HFFc6 (cell line): ENCODE measurements at places on chromosomes 11 and 22.

DNA sequence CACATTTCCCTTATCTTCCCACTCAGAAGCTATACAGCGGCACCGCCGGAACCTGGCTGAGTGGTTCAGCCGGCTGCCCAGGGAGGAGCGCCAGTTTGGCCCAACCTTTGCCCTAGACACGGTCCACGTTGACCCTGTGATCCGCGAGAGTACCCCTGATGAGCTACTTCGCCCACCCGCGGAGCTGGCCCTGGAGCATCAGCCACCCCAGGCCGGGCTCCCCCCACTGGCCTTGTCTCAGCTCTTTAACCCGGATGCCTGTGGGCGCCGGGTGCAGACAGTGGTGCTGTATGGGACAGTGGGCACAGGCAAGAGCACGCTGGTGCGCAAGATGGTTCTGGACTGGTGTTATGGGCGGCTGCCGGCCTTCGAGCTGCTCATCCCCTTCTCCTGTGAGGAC, 4.9 kb downstream of the NLRX1 start:
- DNase-seq, result no peak

GRCh38 chr11:14259186-14259784, 99.7 kb downstream of the RRAS2 start:
- DNase-seq, result no peak

GRCh38 chr11:115362997-115363396, 141.2 kb downstream of the CADM1 start:
- no peak for DNase-seq

DNA sequence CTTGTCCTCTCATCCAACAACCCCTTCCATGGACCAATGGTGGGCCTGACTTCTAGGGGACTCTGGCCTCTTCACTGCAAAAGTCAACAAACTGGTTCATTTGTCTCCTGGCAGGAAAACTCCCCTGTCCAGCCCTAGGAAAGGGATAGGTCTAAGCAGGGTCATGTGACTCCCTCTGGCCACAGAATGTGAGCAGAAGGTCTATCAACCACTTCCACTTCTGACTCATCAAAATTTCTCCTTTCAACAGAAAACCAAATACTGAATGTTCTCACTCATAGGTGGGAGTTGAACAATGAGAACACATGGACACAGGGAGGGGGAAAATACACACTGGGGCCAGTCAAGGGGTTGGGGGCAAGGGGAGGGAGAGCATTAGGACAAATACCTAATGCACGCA, 1.3 kb upstream of the ISX start:
- no peak for DNase-seq

DNA sequence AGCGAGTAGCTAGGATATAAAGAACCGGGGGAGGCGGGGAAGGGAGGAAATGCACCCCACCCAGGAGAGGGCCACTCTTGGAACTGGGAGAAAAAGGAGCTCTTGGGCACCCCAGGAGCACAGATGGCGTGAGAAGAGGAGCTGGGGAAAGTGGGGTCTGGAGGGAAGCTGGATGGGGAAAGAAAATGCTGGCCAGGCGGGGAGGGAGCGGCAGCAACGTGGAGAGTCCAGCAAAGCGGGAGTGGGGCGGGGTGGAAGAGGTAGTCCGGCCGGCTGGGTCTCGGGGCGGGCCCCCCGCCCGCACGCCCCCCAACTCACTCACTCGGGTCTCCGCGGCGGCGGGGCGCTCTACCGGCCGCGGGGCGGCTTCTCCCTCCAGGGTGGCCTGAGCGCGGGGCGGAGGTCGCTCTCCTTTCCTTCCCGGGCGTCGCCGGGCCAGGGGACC, 522 bp downstream of the TOB2 start:
- DNase-seq, result no peak

DNA sequence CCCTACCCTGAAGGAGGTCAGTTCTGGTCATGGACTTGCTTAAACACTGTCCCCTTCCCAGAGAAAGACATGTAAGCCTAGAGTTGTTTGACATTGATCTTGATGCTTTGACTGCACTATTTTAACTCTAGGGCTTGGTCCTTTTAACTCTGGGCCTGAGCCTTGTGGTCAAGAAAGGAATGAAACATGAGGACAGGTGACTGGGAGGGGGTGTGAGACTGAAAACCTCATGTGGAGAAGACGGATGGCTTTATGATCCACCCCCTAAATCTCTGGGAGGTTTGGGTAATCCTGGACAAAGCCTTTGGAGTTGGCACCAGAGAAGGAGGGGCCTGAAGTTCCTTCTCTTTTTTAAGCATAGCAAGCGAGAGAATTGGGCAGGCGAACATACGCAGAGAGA, 17.5 kb downstream of the CHRDL2 start:
- DNase-seq, result no peak

GRCh38 chr11:2696455-2696854, 3.3 kb downstream of the KCNQ1OT1 start:
- DNase-seq, result no peak

DNA sequence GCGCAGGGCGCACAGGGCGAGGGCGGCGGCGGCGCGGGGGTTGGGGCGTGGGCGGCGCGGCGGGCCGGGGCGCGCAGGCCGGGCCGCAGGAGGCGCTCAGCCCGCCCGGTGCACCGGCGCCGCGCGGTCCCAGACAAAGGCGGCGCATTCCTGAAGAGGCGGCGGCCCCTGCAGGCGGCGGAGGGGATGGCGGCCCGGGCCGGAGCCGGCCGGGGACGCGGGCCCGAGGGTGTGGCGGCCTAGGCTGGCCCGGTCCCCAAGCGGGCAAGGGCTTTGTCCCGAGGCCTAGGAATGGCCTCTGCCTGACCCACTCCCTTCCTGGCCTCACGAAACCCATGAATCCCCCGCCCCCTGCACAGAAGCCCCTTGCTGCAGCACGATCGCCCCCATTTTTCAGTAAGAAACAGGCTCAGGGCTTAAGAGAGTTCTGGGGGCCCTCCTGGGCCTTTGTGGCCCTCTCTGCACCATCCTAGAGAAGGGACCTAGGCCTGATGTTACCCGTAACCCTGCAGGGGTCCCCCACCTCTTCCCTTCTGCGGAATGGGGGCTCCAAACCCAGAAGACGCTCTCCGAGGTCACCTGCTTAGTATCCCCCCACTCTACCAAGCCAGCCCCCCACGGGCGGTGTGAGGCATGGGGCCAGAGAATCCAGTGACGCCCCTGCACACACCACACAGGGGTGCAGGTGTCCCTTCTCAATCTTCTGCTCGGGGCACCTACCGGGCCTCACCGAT, at the start of gene RTN4R:
RTN4R (minus strand) TSS at position 40 of the 734 bp plus-strand sequence. CDS start 226 bp downstream, outside the sequence.
- DNase-seq, result no peak

DNA sequence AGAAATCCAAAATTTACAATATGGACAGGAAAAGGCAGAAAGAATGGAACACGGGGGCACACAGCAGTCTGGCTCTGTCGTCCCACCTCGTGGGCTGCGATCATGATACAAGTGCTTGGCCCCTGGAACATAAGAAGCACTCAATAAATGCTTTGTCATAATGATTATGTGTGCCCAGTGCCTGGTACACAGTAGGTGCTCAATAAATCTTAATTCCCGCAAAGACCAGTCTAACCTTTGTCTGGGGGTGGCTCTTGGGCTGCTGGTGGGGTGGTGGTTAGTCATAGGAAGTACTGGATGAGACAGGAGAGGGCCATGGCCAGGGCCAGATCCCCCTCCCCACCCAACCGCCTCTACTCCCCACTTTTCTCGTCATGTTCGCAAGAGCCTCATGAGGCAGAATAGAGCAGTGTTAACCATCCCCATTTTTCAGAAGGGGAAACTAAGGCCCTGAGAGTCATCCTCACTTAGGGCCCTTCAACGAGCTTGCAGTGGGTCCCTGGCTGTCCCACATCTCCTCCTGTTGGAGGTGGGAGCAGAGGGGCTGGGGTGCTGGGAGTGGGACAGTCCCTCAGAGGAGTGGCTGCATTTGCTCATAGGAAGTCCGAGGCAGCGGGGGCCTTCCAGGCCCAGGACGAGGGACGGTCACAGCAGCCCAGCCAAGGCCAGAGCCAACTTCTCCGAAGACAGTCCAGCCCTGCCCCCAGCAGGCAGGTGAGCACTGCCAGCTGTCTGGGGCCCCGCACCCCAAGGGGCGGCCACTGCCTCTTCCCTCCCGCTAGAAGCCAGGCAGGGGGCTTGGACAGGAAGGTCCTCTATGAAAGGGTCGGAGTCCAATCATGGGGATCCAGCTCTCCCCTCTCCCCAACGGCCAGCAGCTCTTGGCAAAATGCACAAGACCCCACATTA, 36.1 kb downstream of the TRIOBP start:
- no peak for DNase-seq

- DNase-seq, result no peak
Observed at GRCh38 chr22:36763576-36763975, 12.3 kb downstream of the IFT27 start.

GRCh38 chr22:35681454-35682052, 33.3 kb downstream of the APOL6 start:
- DNase-seq, result no peak

- no peak for DNase-seq
Observed at GRCh38 chr11:73750228-73750627, 10.6 kb downstream of the RAB6A start.

GRCh38 chr11:106470230-106470629, 392.8 kb downstream of the AASDHPPT start:
- DNase-seq, result no peak

GRCh38 chr11:47280860-47281259, 10.9 kb downstream of the MADD start:
- no peak for DNase-seq

GRCh38 chr11:27194976-27195375, 154.4 kb downstream of the BBOX1 start:
- no peak for DNase-seq

GRCh38 chr11:67654225-67654624, 3.7 kb upstream of the ACY3 start:
- no peak for DNase-seq

DNA sequence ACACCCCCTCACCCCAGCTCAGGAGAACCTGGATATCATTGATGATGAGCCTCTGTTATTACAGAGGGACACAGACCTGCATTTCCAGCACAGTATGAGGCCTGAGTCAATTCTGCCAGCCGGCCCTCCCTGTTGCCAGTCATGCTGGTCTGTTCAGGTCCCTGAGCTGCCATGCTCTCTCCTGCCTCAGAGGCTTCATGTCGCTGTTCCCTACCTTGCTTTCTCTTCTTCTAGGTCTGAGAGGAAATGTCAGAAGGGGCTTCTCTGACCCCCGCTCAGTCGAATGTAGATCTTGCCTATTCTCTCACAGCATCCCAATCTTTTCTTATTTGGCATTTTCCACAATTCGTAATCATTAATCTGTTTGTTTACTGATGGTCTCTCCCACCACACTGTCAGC, 21.8 kb upstream of the ABCC8 start:
- DNase-seq, result no peak
